ENCODE measurements at places on chromosomes 11 and 22.

DNA sequence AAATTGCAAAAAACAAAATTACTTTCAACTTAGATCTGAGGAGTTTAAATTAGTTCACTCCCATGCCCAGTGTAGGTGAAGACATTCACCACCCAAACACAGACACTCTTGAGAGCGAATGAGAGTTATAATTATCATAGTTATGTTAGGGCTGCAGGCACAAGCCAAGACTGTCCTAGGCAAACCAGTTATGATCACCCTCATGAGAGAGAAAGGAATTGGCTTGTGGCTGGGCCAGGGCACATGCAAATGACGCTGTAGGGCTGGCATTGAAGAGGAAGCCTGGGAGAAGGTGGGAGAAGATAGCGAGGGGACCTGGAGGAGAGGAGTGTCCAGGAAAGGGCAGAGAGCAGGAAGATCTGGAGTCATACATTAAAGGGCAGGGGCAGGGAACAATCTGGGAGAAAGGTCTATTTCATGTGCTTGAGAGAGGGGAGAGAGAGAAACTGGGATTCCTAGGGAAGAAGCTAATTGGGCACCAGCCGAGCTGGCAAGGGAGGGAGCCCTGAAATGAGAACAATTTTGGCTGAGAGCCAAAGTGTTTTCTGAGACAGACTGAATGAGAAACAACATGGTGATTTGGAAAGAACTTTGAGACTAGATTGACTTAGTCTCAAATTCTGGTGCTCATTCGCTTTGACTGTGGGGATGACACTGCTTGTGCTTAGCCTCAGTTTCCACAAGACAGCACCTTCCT, 279.9 kb downstream of the KIRREL3 start:
- DNase-seq = no peak

DNA sequence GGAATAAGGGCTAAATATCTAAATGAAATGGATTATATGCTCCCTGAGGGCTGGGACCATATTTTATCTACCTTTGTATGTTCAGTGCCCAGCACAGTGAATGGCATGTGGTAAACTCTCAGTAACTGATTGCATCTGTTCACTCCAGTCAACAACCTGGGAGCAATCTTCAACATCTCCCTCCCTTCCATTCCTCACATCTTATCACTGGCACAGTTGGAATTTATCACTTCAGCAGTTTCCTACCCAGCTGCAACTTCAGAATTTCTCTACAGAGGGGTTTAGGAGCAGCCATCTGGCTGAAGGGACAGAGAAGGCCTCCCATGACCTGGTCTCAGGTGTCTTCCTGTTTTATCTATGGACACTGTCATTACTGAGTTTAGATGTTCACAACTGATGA, 9.8 kb upstream of the SIK2 start:
- DNase-seq = no peak

DNA sequence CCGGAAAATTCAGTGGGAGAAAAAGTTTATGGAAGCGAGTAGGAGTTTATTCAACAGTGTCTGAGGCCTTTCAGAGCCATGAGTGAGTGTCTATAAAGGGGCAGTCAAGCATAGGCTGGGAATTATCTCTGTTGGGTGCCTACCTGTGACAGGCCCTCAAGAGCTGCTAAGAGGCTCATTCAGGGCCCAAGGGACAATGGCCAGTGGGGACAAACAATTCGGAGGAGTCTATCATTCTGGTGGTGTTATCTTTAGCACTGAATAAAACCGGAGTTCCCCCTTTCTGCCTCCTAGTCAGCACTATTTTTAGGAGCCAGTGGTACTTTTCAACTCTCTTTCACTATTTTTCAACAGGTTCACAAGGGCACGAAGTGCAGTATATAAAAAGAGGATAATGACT, 89.5 kb upstream of the HTATIP2 start:
- no peak for DNase-seq

- no peak for DNase-seq
These were observed 87.5 kb downstream of the PRMT3 start for GRCh38 chr11:20474882-20475517.

Measured in activated T-helper 9 cell treated with anti-CD3 and anti-CD28 coated beads, Interleukin-2, amount 50 U/mL, for 16 hours (primary cell).